Central memory CD8-positive, alpha-beta T cell (primary cell): ENCODE measurements at places on chromosomes 13 and 19.

DNA sequence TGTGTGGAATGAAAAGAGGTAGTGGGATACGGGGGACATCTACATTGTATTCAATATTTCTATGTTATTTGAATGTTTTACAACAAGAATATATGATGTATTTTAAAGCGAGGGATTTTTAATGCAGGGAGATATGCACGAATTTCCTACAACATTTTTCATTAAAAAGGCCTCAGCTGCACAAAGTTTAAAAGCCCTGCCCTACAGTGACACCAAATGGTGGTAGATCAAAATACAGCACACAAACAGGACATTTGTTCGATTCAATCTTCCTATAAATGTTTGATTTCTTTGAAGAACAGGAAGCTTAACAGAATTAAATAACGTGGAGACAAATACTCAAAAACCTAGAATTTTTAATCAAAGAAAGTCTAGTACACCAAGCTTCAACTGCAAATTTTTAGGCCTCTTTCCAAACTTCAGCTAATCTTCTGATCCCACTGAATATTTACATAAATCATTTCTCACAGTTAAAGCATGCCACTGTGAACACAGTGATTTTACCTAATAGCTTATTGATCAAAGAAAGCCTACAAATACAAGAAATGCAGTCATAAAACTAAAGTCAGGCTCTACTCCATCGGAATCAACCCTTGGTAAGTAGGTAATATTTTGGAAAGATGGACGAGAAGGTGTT, 257.2 kb downstream of the DIAPH3 start:
- no peak for DNase-seq

GRCh38 chr19:47427241-47428176, 8.2 kb upstream of the MEIS3 start:
- peak; percentile 62 for DNase-seq

DNA sequence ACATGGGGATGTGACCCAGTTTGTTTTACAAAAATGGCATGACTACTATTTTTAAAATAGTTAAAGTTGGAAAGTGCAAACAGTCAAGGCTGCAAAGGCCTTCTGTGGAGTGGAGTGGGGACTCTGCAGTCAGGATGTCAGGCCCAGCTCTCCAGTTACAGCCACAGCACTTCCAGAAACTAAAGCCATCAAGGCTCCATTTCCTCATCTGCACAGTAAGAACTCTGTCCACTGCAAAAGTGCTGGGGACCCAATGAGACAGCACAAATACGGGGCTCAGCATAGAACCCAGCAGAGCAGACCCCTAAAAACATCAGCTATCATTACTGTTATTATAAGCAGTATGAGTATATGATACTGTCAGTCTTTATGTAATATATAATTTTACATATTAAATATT, 73.6 kb downstream of the SACS start:
- no peak for DNase-seq

- no peak for DNase-seq
Observed at GRCh38 chr13:111407381-111408131, 87.1 kb downstream of the TEX29 start.

DNA sequence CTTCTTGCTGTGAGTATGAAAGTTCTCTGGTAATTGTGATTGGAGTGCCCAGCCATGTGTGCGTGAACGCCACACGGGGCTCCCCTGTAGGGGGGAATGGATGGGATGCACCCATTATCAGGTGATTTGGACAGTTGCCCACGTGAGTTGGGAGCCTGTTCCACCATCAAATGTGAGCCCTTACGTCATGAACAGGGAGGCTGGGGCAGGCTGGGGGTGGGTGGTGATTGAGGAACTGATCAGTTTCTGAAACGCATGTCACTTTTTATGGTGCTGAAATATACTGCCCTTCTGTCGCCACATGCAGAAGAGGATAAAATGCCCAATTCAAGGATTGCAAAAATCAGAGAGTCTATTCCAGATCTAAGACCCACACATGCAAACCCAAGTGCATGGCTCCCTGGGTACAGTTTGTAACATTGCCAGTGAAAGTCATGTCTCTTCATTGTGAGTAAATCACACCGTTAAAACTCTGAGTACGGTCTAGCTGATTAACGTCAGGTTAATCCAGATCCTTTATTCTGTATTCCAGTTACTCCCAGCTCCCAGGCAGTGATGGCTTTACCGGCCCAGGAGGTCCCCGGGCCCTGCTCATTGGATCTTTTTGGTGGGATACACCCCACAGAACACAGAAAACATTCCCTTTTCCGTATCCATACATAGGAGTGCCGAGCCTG, 90.2 kb downstream of the RAB20 start:
- no peak for DNase-seq

- no peak for DNase-seq
Observed at GRCh38 chr19:3187662-3188511, 2.2 kb downstream of the NCLN start.

DNA sequence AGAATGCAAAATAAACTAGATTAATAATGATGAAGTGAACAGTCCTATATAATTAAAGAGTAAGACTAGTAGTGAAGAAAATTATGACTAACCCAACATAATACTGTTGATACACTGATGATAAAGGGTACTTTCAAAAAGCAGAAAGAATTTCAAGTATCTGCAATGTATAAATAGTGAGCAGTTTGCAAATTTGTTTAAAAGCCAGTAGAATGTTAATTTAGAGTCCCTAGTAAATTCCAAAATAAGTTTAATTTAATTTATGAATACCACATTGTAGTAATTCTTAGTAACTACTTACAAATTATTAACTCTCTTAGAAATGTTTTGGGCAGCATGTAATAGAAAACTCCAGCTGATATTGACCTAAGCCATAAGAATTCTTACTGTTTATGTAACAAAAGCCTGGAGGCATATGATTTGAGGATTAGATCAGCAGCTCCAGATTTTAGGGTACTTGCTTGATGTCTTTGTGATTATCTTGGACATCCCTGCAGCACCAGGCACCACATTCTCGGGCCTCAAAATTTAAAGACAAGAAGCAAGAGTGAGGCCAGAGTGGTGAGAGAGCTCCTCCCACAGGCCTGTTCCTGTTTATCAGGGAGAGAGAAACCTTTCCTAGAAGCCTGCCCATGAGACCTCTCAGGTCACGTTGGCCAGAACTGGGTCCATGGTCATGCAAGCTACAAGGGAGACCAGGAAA, 67.6 kb upstream of the TDRD3 start:
- no peak for DNase-seq

GRCh38 chr13:97119943-97120342, 102.2 kb upstream of the MBNL2 start:
- DNase-seq, result no peak

DNA sequence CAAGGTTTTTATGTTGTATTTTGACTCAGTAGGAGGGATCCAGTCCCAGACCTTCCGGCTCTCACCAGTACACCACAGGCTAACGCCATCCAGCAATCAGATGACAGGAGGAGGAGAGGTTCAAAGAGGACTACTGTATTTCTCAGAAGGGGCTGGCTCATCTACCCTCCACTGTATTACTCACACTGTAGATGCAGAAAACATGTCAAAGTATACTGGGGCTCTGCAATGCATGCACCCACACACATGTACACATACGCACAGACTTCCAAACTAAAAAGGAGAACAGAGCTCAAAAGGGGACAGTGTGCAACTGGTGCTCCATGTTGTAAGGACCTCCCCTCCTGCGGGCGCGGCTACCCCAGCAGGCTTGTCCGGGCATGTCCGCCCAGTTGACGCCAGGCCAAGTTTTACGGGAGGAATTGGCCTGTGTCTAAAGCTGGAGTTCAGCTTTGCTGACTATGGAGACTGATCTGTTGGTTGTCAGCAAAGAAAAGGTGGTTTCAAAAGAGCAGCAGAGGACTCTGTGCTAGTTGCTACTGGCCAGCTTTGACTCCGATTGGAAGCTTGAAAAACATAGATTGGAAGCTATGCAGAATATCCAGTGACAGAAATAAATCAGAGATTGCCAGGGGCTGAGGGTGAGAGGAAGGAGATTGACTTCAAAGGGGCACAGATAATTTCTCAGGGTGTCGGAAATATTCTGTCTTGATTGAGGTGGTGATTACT, 314.2 kb downstream of the DLEU7 start:
- DNase-seq, result no peak

DNA sequence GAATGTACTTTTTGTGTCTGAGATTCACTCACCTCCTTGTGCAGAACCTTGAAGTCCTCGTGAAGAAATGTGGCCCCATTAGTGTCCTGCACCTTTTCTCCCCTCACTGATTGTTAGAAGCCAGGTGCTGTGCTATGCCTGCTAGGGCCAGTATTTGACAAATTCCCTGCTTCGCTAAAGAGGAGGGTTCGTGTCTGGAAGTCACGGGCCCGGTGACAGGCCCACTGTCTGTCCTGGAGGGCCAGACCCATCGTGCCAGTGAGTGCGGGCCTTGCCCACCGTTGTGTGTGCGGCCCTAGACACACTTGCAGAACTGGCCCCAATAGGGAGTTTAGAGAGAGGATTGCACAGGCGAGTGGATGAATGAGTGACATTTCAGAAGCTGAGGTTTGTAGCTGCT, 36.8 kb upstream of the GAS6 start:
- DNase-seq, result no peak

DNA sequence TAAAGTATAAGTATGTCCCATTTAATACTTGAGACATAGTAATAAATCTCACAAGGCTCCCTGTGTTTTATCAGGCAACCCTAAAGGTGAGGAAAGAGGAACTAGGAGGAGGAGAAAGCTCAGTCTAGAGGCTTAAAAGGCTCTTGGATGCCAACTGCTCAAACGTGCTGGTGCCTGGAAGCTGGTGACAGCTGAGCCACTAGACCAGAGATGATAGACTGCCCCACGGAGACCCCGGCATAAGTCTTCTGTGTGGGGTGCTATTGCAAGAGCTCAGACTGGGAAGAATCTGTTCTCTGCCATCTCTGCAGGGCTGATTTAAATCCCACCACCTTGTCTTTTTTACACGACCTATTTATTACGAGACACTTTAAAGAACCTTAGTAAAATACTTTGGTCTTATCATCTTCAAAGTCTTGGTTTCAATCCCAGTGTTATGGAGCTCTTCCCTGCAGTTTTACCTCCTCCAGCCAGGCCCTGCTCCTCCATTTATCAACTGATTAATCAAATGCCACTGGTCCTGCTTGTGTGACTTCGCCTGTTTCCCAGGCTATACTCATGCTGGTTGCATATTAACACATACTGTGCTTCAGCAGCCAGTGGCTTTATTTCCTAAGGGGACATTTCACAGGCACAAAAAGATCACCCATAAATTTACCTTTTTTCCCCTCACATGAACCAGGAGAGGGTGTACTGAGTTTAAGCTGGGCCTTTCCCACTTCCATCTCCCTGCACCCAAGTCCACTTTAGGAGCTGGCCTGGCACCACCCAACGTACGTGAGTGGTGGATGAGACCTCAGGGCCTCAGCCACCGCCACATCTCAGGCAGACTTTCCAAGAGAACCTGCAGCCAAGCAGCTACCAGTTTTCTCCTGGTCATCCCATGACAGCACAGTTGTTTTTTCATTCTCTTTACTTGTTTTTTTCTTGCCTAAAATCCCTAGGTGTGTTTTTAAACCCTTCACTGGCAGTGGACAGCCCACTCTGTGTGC, 7.8 kb upstream of the ATP12A start:
- DNase-seq, result no peak

- DNase-seq, result no peak
Observed at GRCh38 chr19:16207063-16207462, 9.4 kb downstream of the AP1M1 start.

- no peak for DNase-seq
Observed at GRCh38 chr13:80339563-80339911, 1.4 kb downstream of the SPRY2 start.

DNA sequence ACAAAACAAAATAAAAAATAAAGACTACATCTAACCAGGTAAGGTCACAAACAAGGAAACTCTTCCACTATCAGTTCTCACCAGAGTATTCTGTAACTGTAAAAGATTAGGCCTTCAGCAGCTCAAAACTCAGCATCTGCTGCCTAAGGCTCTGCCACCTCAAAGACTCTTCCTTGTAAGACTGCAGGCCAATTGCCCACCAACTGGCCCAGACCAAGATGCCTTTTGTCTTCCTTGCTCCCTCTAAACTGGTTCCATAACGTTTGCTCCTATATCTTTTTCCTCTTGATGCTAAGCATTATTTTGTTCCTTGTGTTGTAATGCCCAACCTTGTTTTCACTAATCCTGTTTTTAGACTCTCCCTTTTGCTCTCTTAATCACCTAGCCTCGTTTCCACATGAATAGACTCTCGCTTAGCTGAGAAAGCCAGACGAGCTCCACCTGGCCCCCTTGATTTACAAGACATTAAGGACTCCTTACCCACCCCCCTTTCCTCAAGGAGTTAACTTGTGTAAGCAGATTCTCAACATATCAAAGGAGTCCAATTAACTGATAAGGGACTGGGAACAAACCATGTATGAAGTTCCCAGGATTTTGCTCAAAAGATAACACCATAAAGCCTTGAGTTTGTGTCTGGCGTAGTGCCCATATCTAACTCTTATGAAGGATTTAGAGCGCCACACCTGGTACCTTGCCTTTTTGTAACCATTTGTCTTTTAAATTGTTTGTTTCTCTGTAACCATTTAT, 1.5 kb downstream of the ZNF814 start:
- DNase-seq, result no peak

DNA sequence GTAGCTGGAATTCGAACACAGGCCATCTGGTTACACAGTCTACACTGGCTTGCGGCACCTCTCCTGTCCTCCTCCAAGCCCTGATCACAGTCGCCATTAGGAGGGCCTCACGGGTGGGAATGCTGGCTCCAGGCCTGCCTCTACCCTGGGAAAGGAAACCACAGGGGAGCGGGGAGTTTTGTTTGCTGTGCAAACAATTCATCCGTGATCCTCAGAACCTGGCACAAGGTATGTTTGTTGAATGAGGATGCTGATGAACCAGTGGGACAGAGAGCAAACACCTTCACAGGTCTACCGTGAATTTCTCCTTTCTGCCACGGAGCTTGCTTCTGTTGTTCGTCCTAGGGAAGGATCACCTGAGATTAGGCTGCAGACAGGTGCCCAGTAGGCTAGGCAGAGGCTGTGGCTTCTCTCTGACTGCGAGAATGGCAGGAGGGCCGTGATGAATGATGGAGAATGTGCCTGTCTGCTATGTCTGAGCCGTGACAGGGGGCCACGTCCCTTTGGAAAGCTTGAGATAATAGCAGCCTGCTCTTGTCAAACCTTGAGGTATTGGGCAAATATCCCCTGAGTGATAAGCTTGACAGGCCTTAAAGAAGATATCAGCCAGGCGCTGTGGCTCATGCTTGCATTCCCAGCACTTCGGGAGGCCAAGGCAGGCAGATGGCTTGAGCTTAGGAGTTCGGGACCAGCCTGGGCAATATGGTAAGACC, 36.7 kb downstream of the PIN1 start:
- DNase-seq, result no peak

GRCh38 chr13:43874504-43875092, 4.9 kb downstream of the CCDC122 start:
- no peak for DNase-seq

- peak; percentile 49 for DNase-seq
Observed at GRCh38 chr19:861756-862580, 2.5 kb downstream of the CFD start.

GRCh38 chr13:28620011-28620830, 38.7 kb upstream of the POMP start:
- no peak for DNase-seq

GRCh38 chr13:107091428-107091827, 523.5 kb upstream of the ARGLU1 start:
- DNase-seq, result no peak

GRCh38 chr13:110258876-110259631, 47.9 kb downstream of the COL4A1 start:
- DNase-seq, result no peak

- DNase-seq, result peak; percentile 40
Observed at GRCh38 chr19:12293777-12294248, 870 bp downstream of the ZNF44 start.

- no peak for DNase-seq
Observed at GRCh38 chr13:113628291-113629270, 29.4 kb downstream of the ATP4B start.
